ENCODE measurements at places on chromosomes 5 and 9. TPM values are rescaled to one million over a fixed set of nuclear protein-coding genes. Genes with fewer than 3 reads are reported as not detected.

The TUSC1 gene
- 10.7 TPM for total RNA-seq

The WDR38 gene
- not detected for total RNA-seq

The MFAP3 gene
- 29.1 TPM for total RNA-seq

The EDIL3 gene
- 11.1 TPM for total RNA-seq

The PCDHB9 gene
- total RNA-seq = not detected

The SPINK7 gene
- not detected for total RNA-seq

The ITGA2 gene
- 4.8 TPM for total RNA-seq

The CXXC5 gene
- 21.6 TPM for total RNA-seq

The BTNL3 gene
- total RNA-seq = not detected

The OR1Q1 gene
- total RNA-seq = not detected

The AJM1 gene
- total RNA-seq = 0.45 TPM

The MIER3 gene
- total RNA-seq = 6.1 TPM

The TNPO1 gene
- total RNA-seq = 121 TPM

The RLN1 gene
- not detected for total RNA-seq

The ENTREP1 gene
- total RNA-seq = not detected

The RETREG1 gene
- 0.84 TPM for total RNA-seq

The IFNK gene
- total RNA-seq = not detected

The CMYA5 gene
- 0.30 TPM for total RNA-seq

The ATG10 gene
- 6.6 TPM for total RNA-seq

The PAPPA gene
- 11.1 TPM for total RNA-seq

The KIF24 gene
- 3.7 TPM for total RNA-seq

The TRIM52 gene
- total RNA-seq = 5.5 TPM

The TRPM3 gene
- total RNA-seq = not detected

The BARX1 gene
- total RNA-seq = not detected

Data from bronchus fibroblast of lung (primary cell).